H54 (cell line): ENCODE measurements at places on chromosomes 6 and 20.

DNA sequence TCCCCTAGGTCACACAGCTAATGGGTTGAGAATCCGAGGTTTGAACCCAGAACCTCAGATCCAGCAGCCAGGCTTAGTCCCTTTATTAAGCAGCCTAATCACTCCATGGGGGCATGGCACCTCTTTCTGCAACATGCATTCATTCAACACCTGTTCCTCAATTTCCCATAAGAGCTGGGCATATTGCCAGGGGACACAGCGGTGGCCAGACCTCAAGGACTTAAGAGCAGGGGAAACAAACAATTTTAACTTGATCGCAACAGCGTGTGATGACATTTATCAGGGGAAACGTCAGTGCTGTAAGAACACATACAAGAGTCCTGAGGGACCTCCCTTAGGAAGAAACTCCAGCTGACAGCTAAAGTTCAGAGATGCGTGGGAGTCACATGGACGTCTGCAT lies 267.4 kb upstream of the CDH4 start:
- no peak for DNase-seq

DNA sequence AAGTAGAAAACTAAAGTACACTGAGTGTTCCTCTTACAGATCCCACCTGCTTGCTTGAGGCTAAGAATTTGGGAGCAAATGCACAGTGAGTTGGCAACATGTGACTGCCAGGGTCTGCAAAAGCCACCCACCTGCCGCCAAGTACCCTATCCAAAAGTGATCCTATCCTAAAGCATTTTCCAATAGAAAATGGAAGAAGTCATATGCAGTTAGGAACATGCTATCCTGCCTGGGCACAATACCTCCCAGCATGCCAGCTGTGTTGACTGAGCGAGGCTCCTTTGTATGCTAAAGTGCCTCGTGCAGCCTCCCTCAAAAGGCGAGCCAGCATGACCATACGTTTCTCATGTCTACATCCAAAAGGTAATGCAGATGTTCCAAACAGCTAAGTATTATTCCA lies 52.7 kb downstream of the TRAF3IP2 start:
- DNase-seq, result no peak

DNA sequence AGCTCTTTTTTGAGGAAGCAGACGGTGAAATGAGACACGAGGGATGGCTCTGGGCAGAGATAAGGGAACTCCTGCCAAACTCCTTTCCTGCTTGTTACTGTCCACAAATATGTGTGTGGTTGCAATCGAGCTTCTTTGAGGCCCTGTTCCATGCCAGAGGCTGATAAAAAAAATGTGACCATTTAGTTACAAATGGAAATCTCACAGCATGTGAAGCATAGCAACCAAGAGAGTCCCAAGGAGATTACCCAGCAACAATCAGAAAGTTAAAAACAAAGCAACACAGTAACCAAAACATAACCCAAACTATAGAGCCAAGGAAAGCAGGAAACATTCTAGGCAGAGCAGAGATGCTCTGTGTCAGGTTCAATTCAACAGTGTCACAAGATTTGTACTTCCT lies 35.4 kb upstream of the HMGN3 start:
- no peak for DNase-seq

- DNase-seq, result no peak
Observed at GRCh38 chr6:169651498-169651897, 50.3 kb downstream of the WDR27 start.

DNA sequence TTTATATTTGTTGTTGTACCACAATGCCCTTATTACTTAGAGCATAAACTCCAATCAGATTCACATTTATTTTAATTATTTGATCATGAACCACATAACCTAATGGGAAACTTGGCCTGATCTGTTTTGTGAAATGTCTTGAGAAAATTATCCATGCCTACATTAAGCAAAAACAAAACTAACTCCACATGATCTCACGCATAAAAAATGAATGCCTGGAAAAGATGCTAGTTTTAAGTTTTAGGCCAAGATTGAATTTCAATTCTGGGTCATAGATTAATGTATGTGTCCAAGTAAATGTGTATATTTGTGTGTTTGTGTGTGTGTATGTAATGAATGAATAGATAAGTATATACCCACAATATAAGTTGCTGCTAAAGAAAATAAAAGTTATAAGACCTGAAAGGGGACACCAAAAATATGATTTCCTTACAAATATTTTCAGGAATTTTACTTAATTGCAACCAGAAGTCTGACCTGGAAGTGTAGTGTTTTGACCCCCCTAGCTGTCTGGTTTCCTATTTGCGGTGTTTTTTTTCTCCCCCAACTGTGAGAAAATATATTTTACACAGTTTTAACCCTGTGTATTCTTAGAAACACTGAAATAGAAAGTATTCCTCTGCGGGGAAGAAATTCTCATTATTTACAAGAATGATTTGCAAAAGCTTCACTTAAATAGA lies 97.2 kb downstream of the JAG1 start:
- no peak for DNase-seq

GRCh38 chr6:24951811-24952299 lies 16.1 kb upstream of the RIPOR2 start:
- no peak for DNase-seq

GRCh38 chr6:49978332-49979226 lies 9.2 kb upstream of the DEFB113 start:
- no peak for DNase-seq

GRCh38 chr20:50513169-50514034 lies 3.2 kb downstream of the PTPN1 start:
- no peak for DNase-seq

DNA sequence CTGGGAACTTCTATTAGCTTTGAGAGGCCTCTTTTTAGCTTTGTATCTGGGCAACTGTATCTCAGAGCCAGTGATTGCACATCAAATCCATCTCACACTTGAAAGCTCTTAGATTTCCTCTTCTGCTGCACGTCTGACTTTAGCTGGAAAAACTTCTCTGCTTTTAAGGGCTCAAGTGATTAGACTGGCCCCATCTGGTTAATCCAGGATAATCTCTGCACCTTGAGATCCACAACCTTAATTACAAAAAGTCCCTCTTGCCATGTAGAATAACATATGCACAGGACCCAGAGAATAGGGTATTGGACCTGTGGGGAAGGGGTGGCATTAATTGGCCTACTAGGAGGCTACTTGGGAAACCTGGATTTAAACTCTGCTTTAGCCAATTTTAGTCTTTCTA lies 24.2 kb downstream of the KLHL31 start:
- no peak for DNase-seq

GRCh38 chr6:140276133-140276532 lies 901.7 kb upstream of the CITED2 start:
- DNase-seq, result no peak

GRCh38 chr6:154619146-154619545 lies 108.7 kb upstream of the CNKSR3 start:
- no peak for DNase-seq

- no peak for DNase-seq
Observed at GRCh38 chr6:162271922-162272321, 455.6 kb downstream of the PRKN start.

- DNase-seq, result no peak
Observed at GRCh38 chr6:142446576-142446975, 144.8 kb downstream of the ADGRG6 start.

GRCh38 chr6:46983007-46983411 lies 59.1 kb downstream of the ADGRF1 start:
- DNase-seq, result no peak

DNA sequence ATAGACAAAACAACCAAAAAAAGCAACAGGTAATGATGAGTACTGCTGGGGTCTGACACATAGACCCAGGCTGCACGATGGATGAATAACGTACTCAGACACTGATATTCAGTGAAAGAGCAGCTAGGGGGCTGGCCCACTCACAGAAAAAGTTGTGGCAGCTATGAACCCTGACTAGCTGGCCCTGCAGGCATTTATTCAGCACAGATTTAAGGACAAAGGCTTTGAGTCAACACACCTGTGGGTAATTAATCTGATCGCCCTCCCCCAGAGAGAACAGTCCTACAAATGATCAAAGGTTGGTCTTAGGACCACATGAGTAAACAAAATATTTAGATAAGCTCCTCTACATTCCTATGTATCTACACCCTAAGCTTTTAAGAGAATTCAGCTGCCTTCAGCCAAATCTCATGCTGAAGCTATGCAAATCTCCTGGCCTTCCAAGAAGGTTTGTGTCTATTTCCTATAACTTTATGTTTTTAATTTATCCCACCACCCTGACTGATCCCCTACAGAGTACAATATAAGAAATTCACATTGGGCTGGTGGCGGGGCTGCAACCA lies 81.7 kb upstream of the NXT1 start:
- no peak for DNase-seq

- DNase-seq, result no peak
Observed at GRCh38 chr6:45743028-45743615, 272.5 kb downstream of the CLIC5 start.

DNA sequence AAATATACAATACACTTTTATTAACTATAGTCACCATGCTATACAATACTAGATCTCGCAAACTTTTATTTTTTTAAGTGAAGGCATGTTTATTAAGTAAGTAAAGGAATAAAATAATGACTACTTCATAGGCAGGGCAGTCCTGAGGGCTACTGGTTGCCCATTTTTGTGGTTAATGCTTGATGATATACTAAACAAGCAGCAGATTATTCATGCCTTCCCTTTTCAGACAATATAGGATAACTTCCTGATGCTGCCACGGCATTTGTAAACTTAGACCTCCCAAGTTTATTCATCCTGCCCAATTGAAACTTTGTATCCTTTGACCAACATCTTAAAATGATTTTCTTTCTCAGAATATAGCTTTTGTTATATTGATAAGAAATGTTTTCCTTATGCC lies 24.7 kb upstream of the HIVEP1 start:
- no peak for DNase-seq

- DNase-seq, result no peak
Observed at GRCh38 chr6:15906420-15907016, 222.4 kb upstream of the MYLIP start.

- no peak for DNase-seq
Observed at GRCh38 chr6:128491610-128492206, 28.7 kb downstream of the PTPRK start.

GRCh38 chr20:2149507-2149906 lies 47.9 kb downstream of the STK35 start:
- DNase-seq, result peak; percentile 36

GRCh38 chr20:53977391-53977790 lies 93.0 kb downstream of the BCAS1 start:
- DNase-seq, result no peak

- DNase-seq, result no peak
Observed at GRCh38 chr6:56686429-56686828, 43.7 kb upstream of the DST start.

DNA sequence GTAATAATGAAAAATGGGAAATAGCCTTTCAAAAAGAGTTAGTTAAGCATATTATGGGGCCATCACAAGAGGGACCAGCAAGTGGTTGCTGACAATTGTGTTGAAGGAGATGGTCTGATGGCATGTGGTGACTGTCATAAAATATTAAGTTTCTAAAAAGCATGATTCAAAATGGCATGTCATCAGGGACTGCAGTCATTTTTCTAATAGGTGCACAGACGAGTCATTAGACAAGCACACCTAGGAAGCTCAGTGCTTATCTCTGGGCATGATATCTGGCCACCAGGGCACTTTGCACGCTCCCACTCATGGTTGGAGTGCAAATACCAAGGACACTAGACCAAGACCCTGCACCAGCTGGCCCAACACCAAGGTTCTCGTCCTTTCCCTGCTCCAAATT lies 226.5 kb downstream of the ANKRD60 start:
- no peak for DNase-seq

DNA sequence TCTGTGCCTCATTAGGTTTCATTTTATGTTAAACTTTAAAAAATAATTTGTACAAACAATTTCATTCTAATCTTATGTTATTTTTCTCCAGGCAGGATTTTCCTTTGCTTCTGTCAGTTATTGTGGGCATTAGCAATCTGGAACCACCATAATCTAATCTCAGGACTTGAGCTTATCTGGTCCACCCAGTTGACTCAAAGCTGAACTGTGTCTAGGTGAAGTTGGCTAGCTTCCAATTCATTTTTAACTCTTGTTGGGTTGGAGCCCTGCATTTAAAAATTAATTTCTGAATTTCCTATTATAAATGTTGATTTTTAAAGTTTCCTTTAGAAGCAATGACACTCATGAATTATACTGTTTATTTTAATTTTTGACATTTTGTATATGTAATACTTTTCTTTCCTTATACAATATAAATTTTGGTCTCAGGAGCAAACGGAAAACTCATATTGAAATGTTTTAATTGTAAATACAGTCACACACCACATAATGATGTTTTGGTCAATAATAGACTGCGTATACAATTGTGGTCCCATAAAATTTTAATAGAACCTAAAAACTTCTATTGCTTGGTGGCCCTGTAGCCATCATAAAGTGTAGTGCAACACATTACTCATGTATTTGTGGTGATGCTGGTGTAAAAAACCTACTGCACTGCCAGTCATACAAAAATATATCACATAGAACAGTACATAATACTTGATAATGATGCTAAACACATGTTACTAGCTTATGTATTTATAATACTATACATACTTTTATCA lies 121.3 kb downstream of the CLVS2 start:
- no peak for DNase-seq

GRCh38 chr6:148868901-148869300 lies 122.1 kb downstream of the UST start:
- no peak for DNase-seq

DNA sequence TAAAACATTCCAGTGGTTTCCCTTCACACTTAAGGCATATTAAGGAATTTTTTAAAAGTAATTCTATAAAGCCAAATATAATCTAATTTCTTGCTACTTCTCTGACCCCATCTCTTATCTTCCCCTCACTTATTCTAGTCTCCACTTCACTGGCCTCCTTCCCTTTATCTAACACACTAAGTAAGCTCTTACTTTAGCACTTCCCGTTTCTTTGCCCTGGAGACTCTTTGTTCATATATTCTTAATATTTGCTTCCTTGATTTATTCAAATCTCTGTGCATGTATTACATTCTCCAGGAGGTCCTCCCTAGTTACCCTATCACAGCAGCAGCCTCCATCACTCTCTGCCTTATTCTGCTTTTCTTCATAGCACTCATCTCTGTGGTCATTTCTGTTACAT lies 20.3 kb downstream of the GTPBP2 start:
- no peak for DNase-seq

GRCh38 chr6:101747716-101748115 lies 354.2 kb downstream of the GRIK2 start:
- DNase-seq, result no peak

GRCh38 chr20:17946040-17946439 lies 22.6 kb downstream of the SNX5 start:
- no peak for DNase-seq
